ENCODE measurements at places on chromosomes 7 and 10.
A peak's percentile ranks its signal among the peaks of the same experiment; 100 is the strongest.

DNA sequence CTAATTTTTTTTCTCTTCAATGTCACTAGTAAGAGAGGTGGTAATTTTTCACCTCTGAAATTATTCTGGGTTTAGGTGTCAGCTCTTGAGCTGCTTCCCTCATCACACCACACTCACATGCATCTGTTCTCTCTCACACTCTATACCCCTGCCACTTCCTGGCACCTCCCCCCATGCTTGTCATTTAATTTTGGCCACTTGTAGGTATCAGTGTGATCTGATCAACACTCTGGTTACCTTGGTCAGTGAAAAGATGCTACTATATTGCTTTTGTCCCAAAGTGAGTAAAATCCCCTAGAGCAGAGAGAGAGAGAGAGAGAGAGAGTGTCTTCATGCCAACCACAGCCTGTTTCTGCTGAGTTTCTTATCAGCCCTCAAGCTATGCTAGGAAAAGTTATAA, 42.5 kb downstream of the STK17A start:
- no peak for DNase-seq

DNA sequence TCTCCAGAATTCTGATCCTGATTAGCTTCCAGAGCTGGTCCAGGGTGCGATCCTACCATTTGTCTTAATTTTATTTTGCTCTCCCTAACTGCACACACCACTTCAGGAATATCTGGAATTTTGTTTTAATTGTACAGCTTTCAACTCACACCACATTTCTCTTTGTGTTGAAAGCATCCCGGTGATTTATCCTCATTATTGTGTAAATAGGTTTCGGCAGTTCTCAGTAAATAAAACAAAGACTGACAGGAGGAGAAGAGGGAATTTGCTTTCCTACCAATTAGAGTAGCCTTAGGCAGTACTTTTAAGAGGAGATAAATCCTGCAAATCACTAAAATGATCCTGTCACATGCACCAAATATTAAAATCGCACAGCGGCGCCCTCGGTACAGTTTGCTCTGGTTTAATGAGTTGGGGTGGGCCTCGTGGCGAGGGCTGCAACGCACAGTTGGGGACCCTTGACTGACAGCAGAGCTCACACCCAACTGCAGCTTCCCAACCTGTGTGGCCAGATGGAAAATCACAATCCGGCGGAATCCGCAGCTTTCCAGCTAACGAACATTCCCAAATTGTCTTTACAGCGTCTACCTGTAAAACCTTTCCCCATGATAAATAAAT, 62.6 kb downstream of the EBF3 start:
- DNase-seq: no peak

GRCh38 chr7:9013940-9014339, 580.5 kb downstream of the NXPH1 start:
- no peak for DNase-seq

DNA sequence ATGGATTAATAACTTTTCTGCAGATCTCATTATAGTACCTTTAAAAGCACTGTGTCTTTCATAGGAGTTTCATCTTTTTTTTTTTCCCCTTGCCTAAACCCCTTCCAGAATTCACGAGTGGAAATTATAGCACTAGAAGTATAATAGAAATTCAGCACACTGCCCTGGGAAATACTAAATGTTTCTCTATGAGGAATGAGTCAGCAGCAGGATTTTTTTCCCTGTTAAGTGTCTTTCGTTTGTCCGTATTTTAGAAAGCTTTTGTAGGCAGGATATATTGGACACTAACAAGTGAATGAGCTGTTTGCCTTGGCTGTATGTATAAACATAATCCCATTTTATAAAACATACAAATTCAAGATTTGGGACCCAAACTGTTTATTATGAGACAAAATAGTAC, 105.8 kb downstream of the EXOC4 start:
- no peak for DNase-seq

GRCh38 chr7:123070702-123071286, 75.3 kb upstream of the TAS2R16 start:
- peak; percentile 46 for DNase-seq

GRCh38 chr7:84975586-84976185, 211.2 kb downstream of the SEMA3D start:
- no peak for DNase-seq

DNA sequence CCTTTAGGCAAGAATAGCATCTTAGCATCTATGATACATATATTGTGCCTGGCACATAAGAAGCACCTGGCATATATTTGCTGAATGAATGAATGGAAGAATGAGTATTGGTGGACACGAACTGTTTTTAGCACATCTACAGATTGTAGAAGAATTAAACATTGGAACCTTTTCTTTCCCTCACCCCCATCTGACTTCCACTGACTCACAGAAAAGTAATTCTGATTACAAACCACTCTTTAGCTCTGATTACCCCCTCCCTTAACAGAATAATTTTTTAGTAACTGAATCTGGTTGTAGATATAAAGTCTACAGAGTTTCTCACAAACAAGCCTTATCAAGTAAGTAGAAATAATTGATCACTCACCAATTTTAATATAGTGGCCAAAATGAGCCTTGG, 31.9 kb downstream of the SLC26A4 start:
- DNase-seq: no peak

DNA sequence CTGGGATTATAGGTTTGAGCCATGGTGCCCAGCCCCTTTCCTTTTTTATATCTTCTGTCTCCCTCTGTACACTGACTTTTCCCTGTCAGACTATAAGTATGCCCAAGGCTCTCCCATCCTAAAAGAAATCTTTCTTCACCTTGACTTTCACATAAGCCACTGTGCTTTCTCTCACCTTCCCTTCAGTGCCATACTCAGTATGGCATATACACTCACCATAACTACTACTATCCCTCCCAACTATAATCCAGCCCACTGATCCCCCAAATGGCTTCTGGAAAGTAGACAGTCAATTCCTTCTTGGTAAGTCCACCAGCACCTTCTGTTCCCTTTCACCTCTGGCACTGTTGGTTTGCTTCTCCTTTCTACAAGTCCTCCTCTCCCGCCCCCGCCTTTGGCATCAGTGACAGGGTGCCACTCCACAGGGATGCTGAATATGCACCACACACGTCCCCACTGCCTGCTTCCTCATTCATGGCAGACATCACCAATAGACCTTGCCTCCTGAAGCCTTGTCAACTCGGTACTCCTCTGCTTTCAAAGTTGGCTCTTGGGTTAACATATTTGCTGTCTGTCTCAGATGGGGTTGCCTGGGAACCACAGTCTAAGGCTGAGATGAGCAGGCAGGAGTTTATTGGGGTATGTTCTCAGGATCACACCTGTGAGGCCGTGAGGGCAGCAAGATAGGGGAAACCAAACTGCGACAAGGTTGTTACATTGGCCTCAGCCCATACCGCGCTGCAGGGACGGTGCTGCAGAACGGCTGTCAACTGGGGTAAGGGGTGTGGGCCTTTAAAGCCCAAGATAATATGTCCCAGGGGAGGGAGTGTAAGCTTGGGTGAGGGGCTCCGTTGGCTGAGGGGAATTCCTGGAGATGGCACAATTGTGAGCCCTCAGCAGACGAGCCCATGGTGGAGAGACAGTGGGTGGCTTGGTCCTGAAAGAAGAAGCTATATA, 7.2 kb upstream of the PSAP start:
- DNase-seq: no peak

GRCh38 chr10:67767244-67767643, 70.7 kb downstream of the DNAJC12 start:
- no peak for DNase-seq

GRCh38 chr10:79158004-79158340, 89.2 kb downstream of the ZMIZ1 start:
- no peak for DNase-seq

DNA sequence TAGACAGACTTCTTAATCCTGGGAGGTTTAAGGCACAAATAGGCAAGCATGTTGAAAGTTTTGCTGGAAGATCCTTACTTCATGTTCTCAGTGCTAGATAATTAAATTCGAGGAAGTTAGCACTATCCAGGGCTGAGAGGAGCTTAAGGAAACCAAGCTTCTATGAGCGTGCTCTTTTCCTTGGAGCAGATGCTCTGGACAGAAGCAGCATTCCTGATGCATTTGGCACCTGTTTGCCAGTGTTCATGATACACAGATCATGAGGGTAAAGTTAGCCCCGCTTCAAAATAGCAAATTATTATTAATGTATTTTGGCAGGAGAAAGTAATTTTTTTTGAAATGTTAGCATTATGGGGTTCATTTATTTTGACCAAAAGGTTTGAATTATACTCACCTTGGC, 9.4 kb downstream of the HDAC9 start:
- no peak for DNase-seq

DNA sequence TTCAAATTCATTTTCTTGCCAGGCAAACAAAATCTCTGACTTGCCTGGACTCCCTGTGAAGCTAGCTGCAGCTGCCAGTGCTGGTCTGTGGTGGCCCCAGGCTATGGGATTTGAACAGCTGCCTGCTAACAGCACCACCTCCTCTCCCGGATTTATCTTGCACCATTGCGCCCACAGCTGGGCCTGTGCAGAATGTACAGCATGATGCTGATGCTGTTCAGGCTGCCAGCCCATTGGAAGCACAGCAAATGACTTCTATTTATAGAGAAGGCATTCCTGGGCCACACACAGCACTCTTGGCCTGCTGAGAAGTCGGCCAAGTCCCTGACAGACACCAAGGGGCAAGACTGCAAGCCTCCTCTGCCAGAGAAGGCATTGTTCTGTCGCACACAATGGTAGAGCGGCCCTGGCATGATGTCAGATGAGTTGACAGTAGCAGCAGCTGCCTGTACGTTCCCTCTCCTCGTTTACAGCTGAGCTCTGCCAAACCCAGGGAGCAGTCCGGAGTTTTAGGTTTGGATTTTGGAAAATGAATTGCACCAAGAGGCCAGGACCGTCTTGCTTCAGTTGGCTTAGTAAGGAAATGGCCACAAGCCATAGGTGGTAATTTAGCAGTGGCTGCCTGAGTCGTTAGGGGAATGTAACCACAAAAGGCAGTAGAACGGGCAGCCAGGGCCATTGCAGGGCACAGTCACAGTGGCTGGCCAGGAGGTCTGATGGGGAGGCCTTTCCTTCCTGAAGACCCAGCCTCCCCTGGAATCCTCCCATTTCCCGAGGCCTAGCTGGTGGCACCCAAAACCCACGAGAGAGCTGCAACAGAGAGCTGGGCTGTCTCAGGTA, 38.5 kb downstream of the MTURN start:
- peak; percentile 20 for DNase-seq

- no peak for DNase-seq
Observed at GRCh38 chr7:33872870-33873269, 32.5 kb upstream of the BMPER start.

DNA sequence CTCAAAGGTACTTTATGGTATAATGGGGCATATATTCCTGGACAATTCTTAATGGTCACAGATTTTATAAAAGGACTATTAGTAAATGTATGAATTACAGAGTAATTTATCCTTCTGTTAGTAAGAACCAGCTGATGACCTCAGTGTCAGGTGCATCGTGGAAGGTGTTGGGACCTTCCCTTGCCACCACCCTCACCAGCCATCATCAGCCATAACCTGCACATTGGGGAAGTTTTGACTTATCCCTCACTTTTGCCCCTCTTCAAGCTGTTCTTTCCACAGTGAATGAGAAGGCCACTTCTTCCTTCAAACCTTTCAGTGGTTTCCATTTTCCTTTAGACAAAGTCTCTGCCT, 52.2 kb downstream of the FIGNL1 start:
- DNase-seq: no peak

DNA sequence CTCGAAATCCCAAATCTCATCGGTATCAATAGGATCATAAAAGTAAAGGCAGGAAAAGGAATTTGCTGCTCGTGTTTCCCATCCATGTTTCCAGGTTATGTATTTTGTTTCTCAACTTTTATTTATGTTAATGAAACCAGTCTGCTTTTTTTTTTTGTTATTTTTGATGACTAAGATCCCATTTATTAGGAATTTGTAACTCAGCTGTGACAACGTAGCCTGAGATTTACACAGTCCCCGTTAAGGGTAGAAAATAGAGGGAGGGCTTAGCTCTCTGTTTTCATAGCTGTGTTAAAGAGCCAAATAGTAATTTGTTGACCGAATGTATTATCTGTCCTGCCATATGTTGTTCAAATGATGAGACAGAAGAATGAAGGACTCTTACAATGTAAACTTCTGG, 164.0 kb downstream of the MGMT start:
- no peak for DNase-seq

DNA sequence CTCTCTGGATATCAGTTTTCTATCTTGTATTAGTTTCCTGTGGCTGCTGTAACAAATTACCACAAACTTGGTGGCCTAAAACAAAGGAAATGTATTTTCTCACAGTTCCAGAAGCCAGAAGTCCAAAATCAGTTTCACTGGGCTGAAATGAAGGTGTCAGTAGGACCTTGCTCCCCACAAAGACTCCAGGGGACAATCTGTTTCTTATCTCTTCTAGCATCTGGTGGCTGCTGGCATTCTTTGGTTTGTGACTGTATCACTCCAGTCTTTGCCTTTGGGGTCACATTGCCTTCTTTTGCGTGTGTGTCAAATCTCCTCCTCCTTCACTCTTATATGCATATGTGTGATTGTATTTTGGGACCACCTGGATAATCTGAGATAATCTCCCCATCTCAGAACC, 153.0 kb upstream of the PRPS1L1 start:
- no peak for DNase-seq

GRCh38 chr10:8283986-8284385, 229.5 kb downstream of the GATA3 start:
- DNase-seq: no peak

- no peak for DNase-seq
Observed at GRCh38 chr7:987909-988308, 4.9 kb downstream of the CYP2W1 start.

DNA sequence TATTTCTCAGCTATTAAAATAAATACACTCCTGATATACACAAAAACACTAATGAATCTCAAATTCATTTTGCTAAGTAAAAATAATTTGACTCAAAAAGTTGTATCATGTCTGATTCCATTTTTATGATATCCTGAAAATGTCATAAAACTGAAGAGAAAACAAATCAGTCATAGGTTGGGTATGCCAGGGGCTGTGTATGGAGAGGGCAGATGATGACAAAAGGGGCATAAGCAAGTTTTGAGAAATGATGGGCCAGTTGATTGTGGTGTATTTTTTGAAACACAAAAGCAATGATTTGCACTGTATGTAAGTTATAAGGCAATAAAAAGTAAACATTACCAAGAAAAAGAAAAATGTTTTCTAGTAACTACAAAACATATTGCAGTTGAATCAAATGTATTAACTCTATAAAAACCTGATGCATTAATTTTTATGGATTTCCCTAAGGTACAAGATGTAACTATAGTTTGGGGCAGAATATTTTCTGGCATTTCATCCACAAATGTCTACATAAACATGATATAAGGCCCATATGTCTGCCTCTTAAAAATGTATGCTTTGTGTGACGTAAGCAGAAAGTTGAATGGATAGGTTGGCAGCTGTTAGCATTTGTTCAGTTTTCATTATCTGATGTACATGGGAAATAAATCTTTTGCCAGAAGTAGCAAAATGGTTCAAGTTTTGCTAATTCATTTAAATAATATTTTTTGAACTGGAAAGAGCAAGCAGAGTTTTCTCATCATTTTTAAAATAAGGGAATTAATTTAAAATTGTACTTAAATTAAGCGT, 35.1 kb upstream of the ING3 start:
- DNase-seq: no peak

GRCh38 chr7:1364068-1364905, 95.0 kb downstream of the MICALL2 start:
- no peak for DNase-seq

- DNase-seq: no peak
Observed at GRCh38 chr7:108430664-108431063, 25.6 kb downstream of the NRCAM start.

Data from HepG2 (cell line).